ENCODE measurements at places on chromosomes 13 and 19.

- no peak for DNase-seq
Observed at GRCh38 chr13:112704308-112705145, 14.7 kb downstream of the ATP11A start.

DNA sequence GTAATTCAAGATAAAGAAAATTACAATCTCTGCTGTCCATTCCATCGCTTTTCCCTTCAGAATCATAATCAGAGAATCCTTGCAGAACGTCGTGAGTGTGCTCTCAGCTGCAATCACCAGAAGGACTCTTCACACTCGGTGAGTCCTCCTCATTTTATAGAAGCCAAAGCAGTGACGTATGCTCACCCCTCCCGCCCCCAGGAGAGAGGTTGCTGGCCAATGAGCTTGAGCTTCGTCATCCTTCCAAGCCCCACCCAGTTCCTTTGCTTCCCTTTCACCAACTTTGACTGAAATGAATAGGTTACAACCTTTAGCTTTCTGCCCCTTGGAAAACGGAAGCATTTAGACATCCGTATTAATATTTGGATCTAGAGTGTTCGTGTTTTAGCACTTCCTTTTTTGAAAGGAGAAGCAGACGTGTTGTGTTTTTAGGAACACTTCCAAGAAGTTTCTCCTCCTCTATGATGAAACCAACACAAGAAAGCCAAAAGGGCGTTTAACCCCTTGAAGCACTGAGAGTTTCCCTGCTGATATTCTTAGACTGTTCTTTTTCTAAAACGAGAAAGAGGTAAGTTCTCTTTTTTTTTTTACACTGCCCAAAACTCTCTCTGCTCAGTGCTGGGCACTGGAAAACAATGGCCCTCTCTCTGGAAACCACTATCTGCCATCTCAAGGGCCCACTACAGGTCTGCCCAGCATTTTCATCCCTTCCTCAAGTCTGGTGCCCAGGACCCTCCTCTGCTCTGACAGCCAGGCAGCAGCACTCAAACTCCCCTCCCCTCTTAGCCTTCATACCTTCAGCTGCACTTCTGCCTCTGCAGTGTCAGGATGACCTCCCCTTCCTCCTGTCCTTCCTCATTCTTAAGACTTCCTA, 44.3 kb upstream of the CEACAM21 start:
- peak; percentile 11 for DNase-seq

GRCh38 chr19:18435178-18435841, 2.6 kb downstream of the ISYNA1 start:
- no peak for DNase-seq

- DNase-seq, result no peak
Observed at GRCh38 chr19:18396471-18397241, 766 bp downstream of the LRRC25 start.

- DNase-seq, result no peak
Observed at GRCh38 chr13:27211771-27212364, 39.5 kb upstream of the RPL21 start.
